ENCODE measurements at places on chromosomes 5 and 9.

- no peak for DNase-seq
Measured at GRCh38 chr5:78591972-78592700, 56.4 kb downstream of the LHFPL2 start.

- no peak for DNase-seq
Measured at GRCh38 chr5:82821846-82822633, 255.2 kb downstream of the TMEM167A start.

DNA sequence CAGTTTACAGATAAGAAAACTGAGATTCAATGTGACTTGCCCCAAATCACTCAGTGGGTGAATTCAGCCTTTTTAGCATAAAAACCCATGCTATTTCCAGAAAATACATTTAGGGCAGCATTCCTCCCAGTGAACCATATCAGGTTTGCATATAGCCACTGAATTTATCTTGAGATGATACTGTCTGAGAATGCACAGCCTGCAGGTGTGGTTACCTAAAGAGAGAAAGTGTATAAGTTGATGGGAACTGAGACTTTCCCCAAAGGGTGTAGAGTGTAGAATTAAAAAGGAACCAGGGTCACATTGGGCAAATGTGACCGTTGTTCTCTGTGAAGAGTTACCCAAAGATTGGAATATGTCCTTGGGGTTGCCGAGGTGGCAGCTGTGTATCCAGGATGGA lies 100.0 kb upstream of the PIK3R1 start:
- no peak for DNase-seq

- no peak for DNase-seq
Measured at GRCh38 chr9:6901180-6901579, 143.4 kb downstream of the KDM4C start.

GRCh38 chr9:98172604-98173003 lies 19.8 kb downstream of the CORO2A start:
- no peak for DNase-seq

- DNase-seq, result no peak
Measured at GRCh38 chr5:43207601-43208000, 15.6 kb downstream of the NIM1K start.
